Stimulated activated CD8-positive, alpha-beta memory T cell treated with anti-CD3 and anti-CD28 coated beads, Interleukin-15, amount 100 ng/mL, for 1 hour (primary cell): ENCODE measurements at places on chromosomes 4 and X.

DNA sequence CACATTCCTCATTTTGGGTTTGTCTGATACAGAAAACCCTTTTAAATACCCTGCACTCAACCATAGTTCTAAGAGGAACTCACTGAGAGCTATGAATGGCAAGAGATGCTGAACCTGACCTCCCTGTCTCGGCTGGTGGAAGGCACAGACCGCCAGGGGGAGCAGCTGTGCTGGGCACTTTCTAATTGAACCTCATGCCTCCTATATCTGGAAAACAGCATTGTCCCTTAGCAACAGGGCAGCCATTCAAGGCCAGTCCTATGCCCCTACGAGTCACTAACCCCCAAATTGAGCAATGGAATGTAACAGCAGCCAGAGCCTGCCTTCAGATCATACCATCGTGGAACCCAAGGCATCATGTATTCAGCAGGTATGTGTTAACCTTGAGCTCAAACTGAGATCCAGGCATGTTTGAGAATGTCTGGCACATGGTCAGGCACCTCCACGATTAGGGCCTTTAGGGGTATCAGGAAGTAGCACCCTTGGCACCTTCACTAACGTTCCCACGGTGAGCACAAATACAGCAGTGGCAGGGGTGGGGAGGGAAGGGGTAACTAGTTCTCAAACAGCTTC is 5.1 kb downstream of the USP27X start:
- DNase-seq = peak; percentile 35

- DNase-seq = no peak
Measured at GRCh38 chrX:149937871-149938426, 342 bp downstream of the EOLA2 start.

DNA sequence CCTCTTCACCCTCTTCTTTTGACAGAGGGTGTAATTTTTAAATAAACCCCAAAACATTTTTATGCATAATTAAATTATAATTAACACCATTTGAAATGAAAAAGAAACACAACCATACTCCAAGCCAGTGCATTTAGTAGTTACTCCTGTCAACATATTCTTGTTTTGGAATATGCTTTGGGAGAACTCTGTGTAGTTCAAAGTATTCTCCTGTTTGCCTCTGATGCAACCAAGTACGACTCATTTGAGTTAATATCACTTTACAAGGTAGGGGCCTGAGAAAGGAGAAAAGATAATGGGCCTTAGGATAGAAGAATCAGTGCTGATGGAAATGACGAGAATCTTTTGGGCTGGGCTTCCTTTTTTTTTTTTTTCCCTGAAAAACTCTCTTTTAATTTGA is 2.7 kb downstream of the PTPN13 start:
- DNase-seq = no peak

GRCh38 chr4:118974758-118975157 is 86.1 kb downstream of the SYNPO2 start:
- DNase-seq = no peak

DNA sequence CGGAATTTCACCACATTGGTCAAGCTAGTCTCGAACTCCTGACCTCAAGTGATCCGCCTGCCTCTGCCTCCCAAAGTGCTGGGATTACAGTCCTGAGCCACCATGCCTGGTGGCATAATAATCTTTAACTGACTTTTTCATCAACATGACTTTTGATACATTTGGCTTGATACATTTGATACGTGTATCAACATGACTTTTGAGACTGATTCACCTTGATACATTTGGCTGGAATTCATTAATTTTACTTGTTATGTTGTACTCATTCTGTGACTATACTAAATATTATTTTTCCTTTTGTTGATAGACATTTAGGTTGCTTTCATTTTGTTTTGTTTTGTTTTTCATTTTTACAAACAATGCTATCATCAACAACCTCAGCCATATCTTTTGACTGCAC is 6.3 kb downstream of the TMEM154 start:
- no peak for DNase-seq

DNA sequence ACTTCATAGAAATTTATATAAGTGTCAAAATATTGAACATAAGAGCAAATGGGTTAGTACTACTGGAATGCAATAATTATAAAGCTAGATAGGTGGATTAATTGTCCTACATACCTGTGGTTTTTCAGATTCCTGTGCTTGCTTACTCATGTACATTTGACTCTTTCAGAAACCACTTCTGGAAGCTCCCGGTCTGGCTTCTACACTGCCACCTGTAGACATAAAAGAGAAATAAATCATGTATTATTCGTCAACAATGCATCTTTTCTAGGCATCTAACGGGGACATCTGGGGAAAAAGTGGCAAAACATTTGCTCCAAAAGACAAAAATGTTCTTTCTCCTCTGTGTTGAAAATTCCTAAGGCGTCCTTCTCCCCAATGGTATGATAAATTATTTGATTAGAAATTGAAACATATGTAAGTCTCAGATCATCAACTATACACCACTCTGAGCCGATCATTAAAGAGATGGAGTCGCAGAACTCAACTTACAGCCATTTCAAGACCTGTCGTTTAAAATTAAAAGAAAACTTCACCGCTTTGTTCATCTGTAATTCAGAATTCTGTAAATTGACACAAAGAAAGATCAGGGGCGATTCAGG is 648.7 kb upstream of the DIPK2B start:
- DNase-seq = no peak
